SW480 (cell line): ENCODE measurements at places on chromosomes 13 and 19.
A peak's percentile ranks its signal among the peaks of the same experiment; 100 is the strongest.

- no peak for DNase-seq
Measured at GRCh38 chr13:77389625-77390000, 62.7 kb upstream of the MYCBP2 start.

DNA sequence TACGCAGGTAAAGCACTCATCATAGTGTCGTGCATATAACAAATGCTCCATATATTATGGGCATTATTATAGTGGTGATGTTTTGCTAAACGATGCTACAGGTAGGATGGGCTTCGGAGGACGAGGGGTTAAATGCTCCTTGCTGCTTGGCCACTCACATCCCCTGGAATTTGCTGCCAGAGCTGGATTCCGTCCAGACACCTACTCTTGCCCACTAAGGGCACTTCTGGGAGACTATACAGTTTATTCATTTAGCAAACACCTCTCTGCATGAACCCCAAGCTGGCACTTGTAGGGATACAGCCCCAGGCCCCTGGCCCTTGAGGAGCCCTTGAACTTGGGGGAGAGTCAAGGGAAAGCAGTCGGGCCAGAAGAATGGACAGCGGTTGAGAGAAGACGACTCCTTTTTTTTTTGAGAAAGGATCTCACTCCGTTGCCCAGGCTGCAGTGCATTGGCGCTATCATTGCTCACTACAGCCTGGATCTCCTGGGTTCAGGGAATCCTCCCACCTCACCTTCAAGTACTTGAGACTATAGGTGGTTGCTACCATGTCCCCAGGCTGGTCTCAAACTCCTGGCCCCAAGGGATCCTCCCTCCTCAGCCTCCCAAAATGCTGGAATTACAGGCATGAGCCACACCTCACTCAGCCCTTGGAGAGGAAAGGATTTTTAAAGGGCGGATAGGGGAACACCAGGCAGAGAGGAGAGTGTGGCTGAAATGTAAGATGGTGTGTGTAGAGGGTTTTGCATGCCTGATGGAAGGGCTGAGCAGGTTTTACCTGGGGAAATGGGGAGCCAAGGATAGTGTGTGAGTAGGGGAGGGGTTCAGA, 1.1 kb upstream of the MRPL34 start:
- DNase-seq = no peak

DNA sequence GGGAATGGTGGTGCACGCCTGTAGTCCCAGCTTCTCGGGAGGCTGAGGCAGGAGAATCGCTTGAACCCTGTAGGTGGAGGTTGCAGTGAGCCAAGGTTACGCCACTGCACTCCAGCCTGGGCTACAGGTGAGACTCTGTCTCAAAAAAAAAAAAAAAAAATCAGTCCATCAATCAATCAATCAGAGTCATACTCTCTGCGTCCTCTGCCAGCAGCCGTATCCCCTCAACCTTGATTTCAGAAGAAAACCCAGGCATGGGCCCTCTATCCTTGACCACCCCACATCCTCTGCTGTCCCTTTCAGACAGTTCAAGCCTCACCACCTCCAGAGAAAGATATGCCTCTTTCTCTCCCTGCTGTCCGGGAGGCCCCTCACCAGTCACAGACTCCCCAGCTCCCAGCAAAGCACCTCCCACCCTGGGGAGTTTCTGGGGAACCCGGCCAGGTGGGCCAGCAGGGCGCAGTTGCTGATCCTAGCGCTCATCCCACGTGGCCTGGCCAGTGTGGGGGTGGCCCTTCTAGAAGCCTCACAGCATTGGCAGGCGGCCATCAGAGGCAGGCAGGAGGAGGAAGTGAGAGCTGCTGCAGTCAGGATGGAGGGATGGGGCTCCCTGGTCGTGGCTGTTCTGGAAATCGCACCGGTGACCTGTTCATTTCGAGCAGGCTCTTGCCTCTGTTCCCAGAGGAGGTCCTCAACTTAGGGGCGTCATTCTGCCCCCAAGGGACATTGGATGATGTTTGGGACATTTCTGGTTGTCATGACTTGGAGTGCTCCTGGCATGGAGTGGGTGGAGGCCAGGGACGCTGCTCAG, 10.2 kb upstream of the JSRP1 start:
- no peak for DNase-seq

- no peak for DNase-seq
Measured at GRCh38 chr19:51036519-51036918, 1.7 kb upstream of the KLK12 start.

GRCh38 chr19:37979547-37980082, 72.6 kb downstream of the SIPA1L3 start:
- DNase-seq = peak; percentile 86
